ENCODE measurements at places on chromosomes 2 and 18. TPM values are rescaled to one million over a fixed set of nuclear protein-coding genes. Genes with fewer than 3 reads are reported as not detected.

SATB2 gene
- total RNA-seq, result 1.4 TPM

SMYD5 gene
- 13.5 TPM for total RNA-seq

FAP gene
- total RNA-seq, result 21.8 TPM

ETAA1 gene
- 13.2 TPM for total RNA-seq

FRZB gene
- not detected for total RNA-seq

C2orf66 gene
- total RNA-seq, result 0.56 TPM

RBM44 gene
- total RNA-seq, result 0.06 TPM

Data from cardiac ventricle fibroblast (primary cell).